ENCODE measurements at places on chromosomes 4 and X.

- DNase-seq, result peak; percentile 19
Observed at GRCh38 chr4:15396157-15396800, 31.6 kb upstream of the C1QTNF7 start.

DNA sequence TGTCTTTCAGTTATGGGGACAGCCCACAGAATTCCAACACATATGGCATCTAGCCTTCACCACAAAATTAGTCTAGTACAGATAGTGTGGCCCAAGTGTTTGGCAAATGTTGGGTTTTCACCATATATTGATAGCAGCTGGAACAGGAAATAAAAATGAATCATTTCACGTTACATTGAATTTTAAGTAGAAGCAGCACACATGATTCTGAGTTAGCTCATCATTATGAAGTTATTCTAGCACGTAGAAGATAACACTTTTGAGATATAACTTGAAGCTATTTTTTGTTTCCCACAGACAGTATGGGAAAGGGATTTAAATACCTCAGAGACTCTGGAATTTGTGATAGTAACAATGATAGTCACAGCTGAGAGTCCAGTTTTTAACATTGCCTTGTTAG is 118.7 kb downstream of the FAT4 start:
- DNase-seq, result no peak

GRCh38 chrX:56563231-56564161 is at the start of gene UBQLN2:
UBQLN2 (plus strand) TSS chrX:56563627; CDS start chrX:56563874, 247 bp downstream.
- DNase-seq, result peak; percentile 65

DNA sequence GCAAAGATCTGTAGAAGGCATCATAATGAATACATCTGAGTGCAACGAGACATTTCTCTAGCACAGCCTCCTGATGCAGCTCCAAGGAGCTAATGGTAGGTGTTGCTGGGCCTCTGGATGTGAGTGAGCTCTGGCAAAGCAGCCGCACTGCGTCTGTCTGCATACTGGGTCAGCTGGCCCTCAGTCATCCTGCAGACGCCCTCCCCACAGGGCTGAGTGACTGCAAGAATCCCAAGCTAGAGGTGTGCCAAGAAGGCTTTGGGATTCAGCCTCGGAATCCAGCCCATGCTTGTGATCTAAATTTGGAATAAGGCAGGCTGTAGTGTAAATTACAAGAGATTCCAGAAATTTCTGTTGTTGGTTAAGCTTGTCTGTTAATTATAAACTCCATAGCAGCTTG is 18.5 kb downstream of the HERC3 start:
- DNase-seq, result no peak
